Activated CD4-positive, alpha-beta T cell treated with anti-CD3 and anti-CD28 coated beads, Interleukin-2, amount 10 ng/mL, durations not matched to agents 7 days and 5 days (primary cell): ENCODE measurements at places on chromosomes 7 and 10. TPM values are rescaled to one million over a fixed set of nuclear protein-coding genes. Genes with fewer than 3 reads are reported as not detected.

TRIM73 gene
- 12.4 TPM for total RNA-seq

DNA sequence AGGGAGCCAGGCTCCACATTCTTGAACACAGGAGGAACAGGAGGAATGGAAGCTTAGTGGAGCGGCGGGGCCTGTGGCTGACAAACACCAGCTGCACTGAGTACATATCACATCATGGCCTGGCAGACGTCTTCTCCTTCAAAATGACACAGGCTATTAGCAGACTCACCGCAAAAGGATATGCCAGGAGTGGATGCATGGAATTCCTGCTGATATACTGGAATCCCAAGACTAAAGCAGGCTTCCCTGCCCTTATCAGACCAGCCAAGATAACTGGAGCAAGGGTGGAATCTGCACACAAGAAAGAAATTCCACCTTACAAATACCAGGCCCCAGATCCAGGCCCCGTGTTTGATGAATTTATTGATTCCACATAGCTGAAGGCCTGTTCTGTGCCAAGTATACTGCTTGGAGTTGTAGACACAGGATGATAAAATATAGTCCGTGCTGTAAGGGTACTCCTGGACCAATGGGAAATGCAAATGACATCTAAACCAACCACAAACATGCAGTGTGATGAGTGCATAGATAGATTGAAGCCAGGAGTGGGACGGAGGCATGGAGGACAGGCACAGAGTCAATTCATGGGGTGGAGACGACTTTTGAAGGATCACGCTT lies 480.5 kb upstream of the ZMIZ1 start:
- DNase-seq, result no peak

TACC2 gene
- not detected for total RNA-seq

DNA sequence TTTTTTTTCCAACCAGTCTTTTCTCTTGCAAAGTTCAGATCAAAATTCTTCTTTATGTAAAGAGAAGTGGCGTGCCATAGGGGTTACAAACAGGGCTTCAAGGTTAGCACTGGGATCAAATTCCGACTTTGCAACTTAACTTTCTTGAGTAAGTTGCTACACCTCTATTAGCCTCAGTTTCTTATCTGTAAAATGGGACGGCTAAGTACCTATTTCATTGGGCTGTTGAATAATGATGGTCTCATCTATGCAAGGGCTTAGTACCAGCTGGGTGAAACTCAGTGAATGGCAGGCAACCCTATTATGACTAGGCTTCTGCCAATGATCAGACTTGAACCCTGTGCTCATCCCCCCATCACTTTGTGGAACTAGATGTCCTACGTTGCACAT lies 33.9 kb downstream of the ITPRIP start:
- no peak for DNase-seq

GRCh38 chr10:73802276-73802991 lies 9.0 kb downstream of the NDST2 start:
- DNase-seq, result no peak

PRSS2 gene
- total RNA-seq, result not detected

ABCF2 gene
- total RNA-seq, result 31.7 TPM
